ENCODE measurements at places on chromosomes 1 and 21.

DNA sequence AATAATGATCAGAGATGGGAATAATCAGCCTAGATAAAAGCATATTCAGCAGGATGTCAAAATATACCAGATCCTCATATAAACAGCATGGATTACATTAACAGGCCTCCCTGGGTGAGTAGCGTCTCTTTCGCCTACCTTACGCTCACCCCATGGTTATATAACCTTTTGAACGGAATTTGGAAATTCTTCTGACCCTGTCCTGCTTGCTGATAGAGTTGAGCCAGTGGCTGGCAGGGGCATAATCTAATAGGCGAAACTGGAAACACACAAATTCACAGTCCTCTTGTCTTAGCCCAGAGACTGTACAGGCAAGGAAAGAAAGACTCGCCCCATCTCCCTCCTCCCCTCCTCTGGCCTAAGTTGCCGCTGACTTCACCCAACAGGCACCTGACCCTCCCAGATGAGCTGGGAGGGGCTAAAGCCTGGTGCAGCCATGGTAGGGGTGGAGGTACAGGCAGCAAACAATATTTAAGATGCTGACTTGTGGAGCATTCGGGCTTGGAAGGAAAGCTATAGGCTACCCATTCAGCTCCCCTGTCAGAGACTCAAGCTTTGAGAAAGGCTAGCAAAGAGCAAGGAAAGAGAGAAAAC is at the start of gene ANGPTL7:
TSS of gene ANGPTL7 (plus strand) at position 498 of the 594 bp plus-strand sequence. CDS start 225 bp downstream, outside the sequence.
- H3K36me3 ChIP-seq, result peaks cover 21% of the 10 kb centered on the region
- no peak within 1 kb of the TSS for H3K27ac ChIP-seq
- DNase-seq, result no peak
- no peaks in the 10 kb centered on the region for H3K27me3 ChIP-seq

- no peak overlapping the region for H3K4me3 ChIP-seq
- peaks cover 22% of the 10 kb centered on the region for H3K4me1 ChIP-seq
- no peak overlapping the region for H3K27ac ChIP-seq
- no peak for DNase-seq
- H3K27me3 ChIP-seq, result peaks cover 97% of the 10 kb centered on the region
Measured at GRCh38 chr1:197911111-197911856, 5.9 kb upstream of the LHX9 start.

- H3K4me3 ChIP-seq, result no peak overlapping the region
- peaks cover 20% of the 10 kb centered on the region for H3K27me3 ChIP-seq
- no peaks in the 10 kb centered on the region for H3K4me1 ChIP-seq
- no peaks in the 10 kb centered on the region for H3K36me3 ChIP-seq
Measured at GRCh38 chr1:11701551-11701961, 10.0 kb downstream of the DRAXIN start.

DNA sequence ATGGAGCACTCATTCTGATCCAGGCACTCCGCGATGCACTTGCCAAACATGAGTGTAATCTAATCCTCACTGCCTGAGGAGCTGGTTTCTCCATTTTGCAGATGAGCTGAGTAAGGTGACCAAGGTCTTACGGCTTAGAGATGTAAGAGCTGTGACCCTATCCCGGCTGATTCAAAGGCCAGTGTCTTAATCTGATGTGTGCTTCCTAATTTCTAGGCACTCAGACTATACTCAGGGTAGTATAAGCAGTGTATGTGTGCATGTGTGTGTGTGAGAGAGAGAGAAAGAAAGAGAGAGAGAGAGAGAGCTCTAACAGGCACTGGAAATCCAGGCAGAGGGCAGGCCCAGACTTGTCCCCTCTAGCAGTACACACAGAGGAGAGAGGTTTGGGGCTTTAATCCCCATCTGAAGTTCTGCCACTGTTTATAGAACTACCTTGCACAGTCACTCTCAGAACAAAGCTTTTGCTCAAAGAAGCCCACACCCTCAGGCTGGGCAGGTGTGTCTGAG is 188.2 kb downstream of the ZBTB18 start:
- H3K4me1 ChIP-seq, result peaks cover 16% of the 10 kb centered on the region
- no peak overlapping the region for H3K27ac ChIP-seq
- H3K4me3 ChIP-seq, result no peak overlapping the region
- no peaks in the 10 kb centered on the region for H3K36me3 ChIP-seq
- no peaks in the 10 kb centered on the region for H3K27me3 ChIP-seq
- DNase-seq, result peak; percentile 19

- H3K4me3 ChIP-seq, result no peak overlapping the region
- no peaks in the 10 kb centered on the region for H3K4me1 ChIP-seq
- H3K27ac ChIP-seq, result no peak overlapping the region
- H3K27me3 ChIP-seq, result no peaks in the 10 kb centered on the region
Measured at GRCh38 chr1:6126521-6127067, 53.5 kb downstream of the CHD5 start.

- peak overlapping the region; percentile 97 for H3K4me3 ChIP-seq
- peak; percentile 72 for DNase-seq
- peak overlapping the region; percentile 9 for H3K27ac ChIP-seq
- H3K36me3 ChIP-seq, result no peaks in the 10 kb centered on the region
- H3K4me1 ChIP-seq, result peaks cover 21% of the 10 kb centered on the region
Measured at GRCh38 chr1:224116131-224116530, 2.2 kb downstream of the FBXO28 start.

- H3K27me3 ChIP-seq, result no peaks in the 10 kb centered on the region
- no peak overlapping the region for H3K27ac ChIP-seq
- no peaks in the 10 kb centered on the region for H3K4me1 ChIP-seq
Measured at GRCh38 chr1:14571810-14572767, 26.4 kb upstream of the KAZN start.

GRCh38 chr1:94961988-94962387 is 35.1 kb upstream of the CNN3 start:
- no peaks in the 10 kb centered on the region for H3K27me3 ChIP-seq
- H3K36me3 ChIP-seq, result no peaks in the 10 kb centered on the region
- peaks cover 17% of the 10 kb centered on the region for H3K4me1 ChIP-seq
- H3K4me3 ChIP-seq, result no peak overlapping the region
- H3K27ac ChIP-seq, result no peak overlapping the region

DNA sequence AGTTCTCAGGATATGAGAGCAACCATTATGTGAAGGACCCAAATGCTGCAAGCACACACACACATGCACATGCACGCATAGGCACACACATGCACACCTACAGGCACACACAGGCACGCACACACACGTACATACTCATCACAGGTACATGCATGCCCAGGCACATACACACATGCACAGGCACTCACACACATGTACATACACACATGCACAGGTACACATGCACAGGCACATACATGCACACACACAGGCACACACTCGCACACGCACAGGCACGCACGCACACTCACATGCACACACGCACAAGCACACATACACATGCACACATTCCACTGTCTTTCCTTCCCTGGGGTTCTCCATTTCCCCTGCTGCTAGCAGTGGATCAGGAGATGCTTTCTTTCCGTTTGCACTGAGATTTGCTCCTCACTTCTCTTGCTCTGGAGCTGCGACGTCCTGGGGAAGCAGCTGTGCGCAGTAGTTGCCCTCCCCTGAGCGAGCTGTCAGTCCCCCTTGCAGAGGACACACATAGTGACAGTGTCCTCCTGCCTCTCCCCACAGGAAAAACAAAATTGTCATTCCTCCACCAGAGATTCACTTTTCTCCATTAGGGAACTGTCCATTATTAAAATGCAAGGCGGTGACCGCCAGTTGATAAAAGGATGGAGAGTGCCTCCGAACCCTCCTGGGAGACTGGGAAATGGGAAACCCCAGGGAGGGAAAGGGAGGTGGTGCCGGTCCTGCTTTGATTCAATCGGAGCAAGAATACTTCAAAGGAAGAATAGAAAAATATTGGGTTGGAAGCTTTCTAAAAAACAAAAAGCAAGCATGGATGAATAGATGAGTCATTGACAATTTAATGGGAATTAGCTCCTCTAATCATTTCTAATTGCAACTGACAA is 69.5 kb downstream of the WDR4 start:
- no peaks in the 10 kb centered on the region for H3K36me3 ChIP-seq
- H3K4me1 ChIP-seq, result no peaks in the 10 kb centered on the region
- no peak for DNase-seq
- peaks cover 3% of the 10 kb centered on the region for H3K27me3 ChIP-seq
- H3K27ac ChIP-seq, result no peak overlapping the region

DNA sequence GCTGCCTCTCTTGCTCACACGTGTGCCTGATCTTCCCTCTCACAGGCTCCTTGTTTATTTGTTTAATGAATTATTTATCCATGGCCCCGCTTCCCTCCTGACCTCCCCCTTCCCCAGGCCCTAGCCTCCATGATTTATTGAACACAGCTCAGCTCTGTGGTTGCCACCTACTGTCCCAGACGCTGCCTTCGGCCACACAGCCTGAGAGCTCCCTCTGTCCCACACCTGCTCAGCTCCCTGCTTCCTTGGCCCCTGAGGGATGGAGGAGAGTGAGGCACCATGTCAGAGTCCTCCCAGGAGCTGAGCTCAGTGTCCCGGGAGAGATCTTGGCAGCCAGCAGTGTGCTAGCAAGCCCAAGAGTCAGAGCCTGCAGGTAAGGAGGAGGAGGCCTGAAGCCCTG is 3.1 kb upstream of the EFNA3 start:
- H3K36me3 ChIP-seq, result no peaks in the 10 kb centered on the region
- peaks cover 3% of the 10 kb centered on the region for H3K4me1 ChIP-seq
- peaks cover 17% of the 10 kb centered on the region for H3K27me3 ChIP-seq
- H3K4me3 ChIP-seq, result no peak overlapping the region

- no peaks in the 10 kb centered on the region for H3K27me3 ChIP-seq
- no peak overlapping the region for H3K27ac ChIP-seq
- H3K4me3 ChIP-seq, result no peak overlapping the region
- no peak for DNase-seq
Measured at GRCh38 chr1:192980856-192981255, 78.3 kb downstream of the UCHL5 start.
